GM12864 (cell line): ENCODE measurements at places on chromosomes 13 and 19.

DNA sequence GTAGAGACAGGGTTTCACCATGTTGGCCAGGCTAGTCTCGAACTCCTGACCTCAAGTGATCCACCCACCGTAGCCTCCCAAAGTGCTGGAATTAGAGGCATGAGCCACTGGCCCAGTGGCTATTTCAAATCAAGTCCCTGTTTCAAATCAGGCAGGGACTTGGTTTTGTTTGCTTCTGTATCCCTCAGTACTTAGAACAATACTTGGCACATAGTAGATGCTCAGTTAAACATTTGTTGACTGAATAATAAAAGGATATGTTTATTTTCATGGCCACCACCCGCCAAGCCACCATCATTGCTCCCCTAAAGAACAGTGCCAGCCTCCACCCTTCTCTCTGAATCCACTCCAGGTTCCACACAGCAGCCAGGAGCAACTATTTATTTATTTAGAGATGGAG is 4.2 kb downstream of the RPS28 start:
- DNase-seq = no peak

GRCh38 chr13:32722340-32722739 is 136.1 kb downstream of the PDS5B start:
- no peak for DNase-seq

DNA sequence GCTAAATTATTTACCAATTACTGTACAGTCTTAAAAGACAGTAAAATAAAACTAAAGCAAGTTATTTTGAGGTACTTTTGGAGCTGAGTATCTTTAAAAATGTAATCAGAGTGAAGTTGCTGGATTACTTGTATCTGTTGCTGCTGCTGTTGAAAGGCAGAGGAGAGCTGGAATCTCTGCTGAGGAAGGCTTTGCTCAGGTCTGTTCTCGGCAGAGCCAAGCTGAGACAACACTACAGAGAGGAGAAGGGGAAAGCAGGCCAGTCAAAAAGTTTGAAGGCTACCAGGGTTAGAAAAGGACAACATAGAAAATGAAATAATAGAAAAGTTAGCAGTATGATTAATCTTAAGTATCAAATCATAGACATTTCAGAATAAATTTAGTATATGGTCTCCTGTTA is 9.8 kb downstream of the EXOSC8 start:
- no peak for DNase-seq

GRCh38 chr13:45325806-45326205 is 15.2 kb downstream of the TPT1 start:
- no peak for DNase-seq

GRCh38 chr13:20960663-20961309 is 58.2 kb upstream of the XPO4 start:
- DNase-seq = no peak

DNA sequence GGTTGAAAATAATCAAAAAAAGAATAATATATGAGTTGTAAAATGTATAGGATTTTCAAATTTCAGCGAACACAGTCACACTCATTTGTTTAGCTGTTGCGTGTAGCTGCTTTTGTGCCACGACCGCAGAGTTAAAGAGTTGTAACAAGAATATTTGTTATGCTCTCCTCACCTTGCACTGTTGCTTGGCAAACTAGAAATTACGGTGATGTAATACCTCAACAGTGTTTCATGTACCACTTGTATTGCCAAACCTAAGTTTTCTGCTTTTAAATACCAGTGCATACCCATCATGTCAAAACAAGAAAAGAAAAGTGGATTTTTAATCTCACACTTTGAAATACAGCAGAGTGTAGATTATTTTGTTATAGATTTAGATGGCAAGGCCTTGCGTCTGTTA is 201.1 kb downstream of the NBEA start:
- DNase-seq = no peak

- no peak for DNase-seq
These were observed 407.3 kb downstream of the DACH1 start for GRCh38 chr13:71459708-71460107.

DNA sequence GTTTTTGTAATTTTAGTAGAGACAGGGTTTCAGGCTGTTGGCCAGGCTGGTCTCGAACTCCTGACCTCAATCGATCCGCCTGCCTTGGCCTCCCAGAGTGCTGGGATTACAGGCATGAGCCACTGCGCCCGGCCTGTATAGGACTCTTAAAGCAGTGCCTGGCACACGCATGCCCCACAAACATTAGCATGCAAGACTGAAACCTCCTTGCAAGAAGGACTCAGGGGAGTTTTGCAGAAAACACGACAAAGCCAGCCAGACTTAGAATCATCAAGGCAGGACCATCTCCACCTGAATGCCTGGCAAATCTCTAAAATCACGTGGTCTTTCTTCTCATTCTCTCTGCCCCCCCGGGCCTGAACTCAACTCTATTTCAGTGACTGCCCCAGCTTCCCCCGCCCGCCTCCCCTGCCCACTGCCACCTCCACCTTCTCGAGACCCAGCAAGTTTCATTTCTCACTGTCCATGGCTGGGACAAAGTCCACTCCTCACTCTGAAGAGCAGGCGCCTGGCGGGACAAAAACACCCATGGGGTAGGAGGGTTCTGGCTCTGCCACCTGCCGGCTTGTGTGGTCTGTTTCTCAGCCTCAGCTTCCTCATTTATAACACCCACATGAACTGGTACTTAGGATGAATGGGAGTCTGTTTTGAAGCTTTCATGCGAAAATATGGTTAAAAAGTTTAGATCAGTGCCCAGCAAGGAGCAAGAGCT is 2.4 kb downstream of the TICAM1 start:
- no peak for DNase-seq

DNA sequence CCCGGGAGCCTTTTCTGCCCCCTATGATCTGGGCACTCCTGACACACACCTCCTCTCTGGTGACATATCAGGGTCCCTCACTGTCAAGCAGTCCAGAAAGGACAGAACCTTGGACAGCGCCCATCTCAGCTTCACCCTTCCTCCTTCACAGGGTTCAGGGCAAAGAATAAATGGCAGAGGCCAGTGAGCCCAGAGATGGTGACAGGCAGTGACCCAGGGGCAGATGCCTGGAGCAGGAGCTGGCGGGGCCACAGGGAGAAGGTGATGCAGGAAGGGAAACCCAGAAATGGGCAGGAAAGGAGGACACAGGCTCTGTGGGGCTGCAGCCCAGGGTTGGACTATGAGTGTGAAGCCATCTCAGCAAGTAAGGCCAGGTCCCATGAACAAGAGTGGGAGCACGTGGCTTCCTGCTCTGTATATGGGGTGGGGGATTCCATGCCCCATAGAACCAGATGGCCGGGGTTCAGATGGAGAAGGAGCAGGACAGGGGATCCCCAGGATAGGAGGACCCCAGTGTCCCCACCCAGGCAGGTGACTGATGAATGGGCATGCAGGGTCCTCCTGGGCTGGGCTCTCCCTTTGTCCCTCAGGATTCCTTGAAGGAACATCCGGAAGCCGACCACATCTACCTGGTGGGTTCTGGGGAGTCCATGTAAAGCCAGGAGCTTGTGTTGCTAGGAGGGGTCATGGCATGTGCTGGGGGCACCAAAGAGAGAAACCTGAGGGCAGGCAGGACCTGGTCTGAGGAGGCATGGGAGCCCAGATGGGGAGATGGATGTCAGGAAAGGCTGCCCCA is 8.5 kb upstream of the CEACAM7 start:
- DNase-seq = no peak

- peak; percentile 40 for DNase-seq
These were observed 204.9 kb upstream of the KL start for GRCh38 chr13:32811297-32811800.

DNA sequence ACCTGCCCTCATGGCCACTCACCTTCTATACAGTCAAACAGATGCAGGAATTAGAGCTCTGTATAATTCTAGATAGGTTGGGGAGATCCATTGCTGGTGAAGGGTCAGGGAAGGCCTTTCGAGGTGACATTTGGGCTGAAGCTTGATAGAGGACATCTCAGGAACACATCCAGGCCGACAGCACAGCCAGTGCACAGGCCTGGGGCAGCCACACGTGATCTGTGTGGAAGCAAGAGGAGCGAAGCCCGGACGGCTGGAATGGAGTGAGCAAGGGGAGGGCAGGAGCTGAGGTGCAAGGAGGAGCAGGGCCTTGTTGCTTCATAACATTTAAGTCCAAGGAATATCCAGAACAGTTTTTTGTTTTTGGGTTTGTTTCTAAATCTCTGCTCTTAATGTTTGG is 4.5 kb upstream of the OVOL3 start:
- DNase-seq = no peak

DNA sequence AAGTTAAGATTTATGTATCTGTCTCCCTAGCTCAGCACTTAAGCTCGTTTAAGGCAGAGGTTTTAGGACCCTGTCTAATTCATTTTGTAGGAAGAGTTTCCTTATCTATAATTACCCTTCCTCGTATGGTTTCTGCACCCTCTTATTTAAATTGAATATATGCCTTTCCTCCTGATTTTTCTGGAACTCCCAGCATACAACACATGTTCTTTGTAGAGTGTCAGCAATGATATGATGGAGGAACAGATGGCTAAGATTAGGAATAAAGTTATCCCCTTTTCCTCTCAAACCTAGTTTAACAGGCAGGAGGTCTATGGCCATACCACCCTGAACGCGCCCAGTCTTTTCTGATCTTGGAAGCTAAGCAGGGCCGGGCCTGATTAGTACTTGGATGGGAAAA is 359.5 kb downstream of the PCDH17 start:
- DNase-seq = no peak

DNA sequence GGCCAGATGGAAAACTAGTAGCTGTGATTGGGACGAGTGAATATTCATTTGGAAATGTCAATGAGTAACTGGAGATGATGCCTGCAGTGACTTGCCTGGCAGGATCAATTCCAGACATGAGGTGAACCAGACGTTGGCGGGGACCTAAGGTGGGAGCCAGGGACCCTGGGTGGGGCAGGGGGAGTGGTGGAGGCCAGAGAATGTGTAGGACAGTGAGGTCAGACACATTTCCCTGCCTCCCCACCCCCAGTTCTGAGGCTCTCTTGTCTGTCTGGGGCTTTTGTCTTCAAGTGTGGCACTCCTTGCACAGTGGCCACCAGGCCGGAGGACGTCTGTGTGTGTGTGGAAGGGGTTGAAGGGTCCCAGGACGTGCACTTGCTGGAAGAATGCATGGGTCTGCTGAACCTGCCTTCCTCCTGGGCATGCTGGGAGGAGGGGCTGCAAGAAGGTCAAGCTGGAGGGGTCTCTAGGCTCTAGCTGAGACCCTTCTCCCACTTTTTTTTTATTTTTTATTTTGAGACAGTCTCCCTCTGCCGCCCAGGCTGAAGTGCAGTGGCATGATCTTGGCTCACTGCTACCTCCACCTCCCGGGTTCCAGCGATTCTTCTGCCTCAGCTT is 51.6 kb downstream of the CHST8 start:
- no peak for DNase-seq

DNA sequence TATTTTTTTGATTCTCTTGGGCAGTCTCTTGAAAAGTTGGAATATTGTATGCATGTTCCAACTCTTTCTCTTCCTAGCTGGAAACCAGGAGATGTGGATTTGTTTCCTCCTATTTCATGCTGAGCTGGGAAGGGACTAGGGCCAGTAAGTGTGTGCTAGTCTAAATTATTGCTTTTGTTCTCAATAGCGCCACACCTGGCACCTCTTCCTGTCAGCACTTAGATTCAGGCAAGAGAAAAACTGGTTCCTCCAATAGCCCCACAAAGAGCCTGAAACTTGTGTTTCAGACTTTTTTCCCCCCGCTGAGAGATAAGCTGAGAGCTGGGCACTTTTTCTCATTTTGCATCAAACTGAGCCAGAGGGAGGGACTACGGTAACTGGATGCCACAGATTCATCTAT is 353.4 kb downstream of the OLFM4 start:
- DNase-seq = no peak

DNA sequence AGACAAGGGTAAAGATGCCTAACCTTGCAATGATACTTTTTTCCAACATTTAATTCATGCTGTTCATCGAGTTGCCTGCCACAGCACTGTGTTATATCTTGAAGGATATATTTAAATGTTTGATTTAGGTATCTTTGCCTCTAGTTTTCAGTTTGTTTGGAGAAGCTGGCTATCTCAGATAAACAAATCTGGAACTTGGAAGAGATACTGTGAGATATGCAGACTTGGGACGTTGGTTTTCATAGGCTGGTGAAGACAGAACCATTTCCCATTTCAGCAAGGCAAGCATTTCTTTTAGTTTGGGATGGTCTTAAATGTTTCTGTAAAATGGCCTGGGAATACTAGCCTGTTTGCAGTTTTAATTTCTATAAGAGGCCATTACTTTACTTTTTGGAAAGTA is 3.3 kb downstream of the RNASEH2B start:
- DNase-seq = no peak
